T-helper 2 cell (primary cell): ENCODE measurements at places on chromosomes 6 and 20.

GRCh38 chr6:45635284-45635867 is 257.6 kb upstream of the SUPT3H start:
- DNase-seq = no peak

- DNase-seq = no peak
Measured at GRCh38 chr6:23277521-23278179, 708.3 kb downstream of the HDGFL1 start.

DNA sequence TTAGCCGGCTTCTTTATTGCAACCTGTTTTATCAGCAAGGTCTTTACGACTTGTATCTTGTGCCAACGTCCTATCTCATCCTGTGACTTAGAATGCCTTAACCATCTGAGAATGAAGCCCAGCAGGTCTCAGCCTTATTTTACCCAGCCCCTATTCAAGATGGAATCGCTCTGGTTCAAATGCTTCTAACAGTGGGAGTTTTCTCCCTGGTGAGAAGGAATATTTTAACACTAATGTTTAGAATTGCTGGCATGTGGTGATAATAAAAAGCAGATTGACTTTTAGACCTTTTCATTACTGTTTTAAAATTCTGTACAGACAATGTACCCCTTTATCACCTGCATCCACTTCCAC is 9.9 kb upstream of the KCNK15 start:
- no peak for DNase-seq

DNA sequence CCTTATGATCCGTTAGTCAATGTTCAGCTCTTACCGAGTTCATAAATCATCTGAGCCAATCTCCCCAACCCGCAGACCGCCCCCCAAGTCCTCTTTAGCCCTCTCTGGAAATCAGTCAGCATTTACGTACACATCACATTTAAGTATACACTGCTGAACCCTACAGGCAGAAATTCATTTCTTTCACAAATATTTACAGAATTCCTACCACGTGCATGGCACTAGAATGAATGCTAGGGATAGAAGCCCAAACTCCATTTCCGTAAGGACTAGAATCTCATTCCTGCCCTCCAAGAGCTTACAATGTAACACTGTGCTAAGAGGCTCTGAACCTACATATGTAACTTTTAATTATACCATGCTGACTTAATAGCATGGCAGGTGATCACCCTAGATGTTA is 1.8 kb downstream of the OSER1 start:
- DNase-seq = no peak

DNA sequence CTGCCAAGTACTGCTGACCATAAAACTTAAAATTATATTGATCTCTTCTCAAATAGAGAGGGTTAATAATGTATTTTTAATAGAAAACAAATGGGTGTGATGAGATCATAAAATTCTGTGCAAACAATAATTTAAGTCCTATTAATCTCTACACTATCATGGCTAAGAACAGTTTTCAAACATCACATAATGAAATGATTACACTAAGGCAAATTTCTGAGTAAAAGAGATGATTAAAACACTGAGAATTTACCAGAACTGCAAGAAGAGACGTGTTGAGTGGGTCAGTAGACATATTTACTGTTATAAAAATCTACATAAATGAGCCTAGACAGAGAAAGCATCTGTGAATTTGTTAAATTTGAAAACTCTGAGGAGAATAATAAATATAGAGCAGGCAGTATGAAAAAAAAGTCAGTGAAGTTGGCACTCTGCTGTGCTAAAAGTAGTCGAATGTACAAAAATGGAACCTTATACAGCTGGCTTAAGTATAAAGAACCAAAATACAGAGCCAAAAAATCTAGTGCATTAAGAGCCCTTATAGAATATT is 302.6 kb upstream of the MANEA start:
- no peak for DNase-seq

GRCh38 chr20:18748987-18749386 is 64.6 kb upstream of the SCP2D1 start:
- no peak for DNase-seq

- peak; percentile 80 for DNase-seq
Measured at GRCh38 chr6:125910527-125910926, 46.0 kb upstream of the HINT3 start.

GRCh38 chr6:40315060-40315459 is 272.1 kb downstream of the LRFN2 start:
- no peak for DNase-seq

DNA sequence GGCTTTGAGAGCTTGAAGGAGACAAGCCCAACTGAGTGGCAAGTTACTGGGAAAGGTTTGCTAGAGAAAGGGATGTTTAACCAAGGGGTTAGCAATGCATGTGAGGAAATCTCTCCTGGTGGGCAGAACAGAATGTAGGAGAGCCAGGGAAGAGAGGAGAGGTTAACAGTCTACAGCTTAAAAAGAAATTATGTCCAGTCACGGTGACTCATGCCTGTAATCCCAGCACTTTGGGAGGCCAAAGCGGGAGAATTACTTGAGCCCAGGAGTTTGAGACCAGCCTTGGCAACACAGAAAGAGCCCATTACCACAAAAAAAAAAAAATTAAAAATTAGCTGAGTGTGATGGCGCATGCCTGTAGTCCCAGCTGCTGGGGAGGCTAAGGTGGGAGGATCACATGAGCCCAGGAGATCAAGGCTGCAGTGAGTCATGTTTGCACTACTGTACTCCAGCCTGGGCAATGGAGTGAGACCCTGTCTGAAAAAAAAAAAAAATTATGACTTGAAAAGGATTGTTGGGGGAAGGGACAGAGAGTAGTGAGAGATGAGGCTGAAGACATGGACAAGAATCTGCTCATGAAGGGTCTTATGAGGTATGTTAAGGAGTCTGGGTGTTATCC is 264.9 kb downstream of the TBC1D7 start:
- no peak for DNase-seq

- peak; percentile 80 for DNase-seq
Measured at GRCh38 chr6:63573076-63573898, 1.0 kb downstream of the LOC128125822 start.

GRCh38 chr6:140130074-140130473 is 755.6 kb upstream of the CITED2 start:
- no peak for DNase-seq

DNA sequence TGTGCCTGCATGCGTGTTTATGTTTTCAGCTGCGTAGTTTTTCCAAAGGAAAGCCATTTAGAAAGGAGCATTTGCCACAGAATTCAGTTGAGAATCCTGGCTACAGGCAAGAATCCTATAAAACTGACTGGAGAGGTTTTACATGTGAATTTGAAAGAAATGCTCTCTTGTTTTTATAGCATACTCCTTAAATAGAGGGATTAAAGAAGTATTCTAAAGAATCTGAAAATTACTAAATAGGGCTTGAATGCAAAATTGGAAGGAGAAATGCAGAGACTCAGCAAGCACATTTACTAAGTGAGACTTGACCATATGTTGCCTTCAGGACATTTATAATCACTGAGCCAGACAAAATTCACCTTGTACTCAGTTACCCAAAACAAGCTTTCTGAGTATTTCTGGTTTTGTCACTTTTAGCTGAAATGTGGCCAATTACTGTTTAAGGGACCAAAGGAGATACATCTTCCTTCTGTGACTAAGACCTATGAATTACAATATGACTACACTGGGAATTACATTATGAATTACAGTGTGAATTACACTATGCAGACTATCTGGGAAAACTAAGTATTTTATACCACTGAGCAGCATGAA is 107.4 kb upstream of the ASCC3 start:
- no peak for DNase-seq

DNA sequence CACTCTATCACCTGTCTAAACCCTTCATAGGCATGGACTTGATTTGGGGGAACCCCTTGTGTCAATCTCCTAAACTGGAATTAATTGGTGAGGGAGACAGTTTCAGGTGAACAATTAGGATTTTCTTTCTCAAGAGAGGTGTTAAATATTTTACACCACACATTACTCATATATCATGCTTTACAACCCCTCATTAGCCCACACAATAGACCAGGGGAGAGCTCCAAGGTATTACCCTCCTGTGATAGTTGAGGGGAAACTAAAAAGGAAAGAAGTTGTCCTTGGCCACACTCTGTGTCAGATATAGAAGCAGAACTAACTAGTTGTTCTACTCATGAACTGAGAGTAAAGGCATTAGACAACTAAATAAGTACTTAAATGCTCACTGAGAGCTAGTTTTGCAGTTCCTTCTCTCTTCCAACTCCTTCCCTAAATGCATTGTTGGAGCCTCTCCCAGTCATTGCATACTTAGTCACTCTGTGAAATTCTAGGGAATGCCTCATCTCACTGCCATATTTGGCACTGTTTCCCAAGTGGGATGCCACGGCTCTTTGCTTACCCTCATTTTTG is 183.7 kb upstream of the CEP162 start:
- no peak for DNase-seq

DNA sequence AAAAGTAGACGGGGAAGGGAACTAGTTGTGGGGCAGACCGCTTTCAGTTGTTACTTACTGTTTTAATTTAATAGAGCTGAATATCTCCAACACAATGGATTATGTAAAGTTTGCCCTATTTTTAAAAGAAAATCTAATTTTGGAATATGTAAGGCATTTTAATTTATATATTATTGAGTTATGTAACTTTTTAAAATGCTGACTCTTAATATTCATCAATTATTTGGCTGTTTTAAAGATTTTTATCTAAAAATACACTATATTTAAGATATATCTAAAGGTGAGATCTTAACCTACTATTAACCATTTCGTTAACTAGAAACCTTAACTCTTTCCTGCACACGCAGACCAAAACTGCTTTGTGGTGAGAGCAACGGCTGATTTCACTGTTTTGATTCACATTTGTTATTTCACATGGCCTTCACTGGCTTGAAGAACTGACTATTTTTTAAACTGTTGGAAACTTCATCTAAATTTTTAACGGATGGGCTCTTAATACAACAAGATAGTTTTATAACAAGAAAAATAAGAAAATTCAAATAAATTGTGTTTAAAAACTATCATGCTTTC is 87.9 kb downstream of the HUS1B start:
- DNase-seq = no peak

GRCh38 chr6:159981403-159982245 is 12.7 kb downstream of the IGF2R start:
- DNase-seq = no peak

- DNase-seq = no peak
Measured at GRCh38 chr6:63774961-63775360, 139.4 kb downstream of the PHF3 start.

- DNase-seq = no peak
Measured at GRCh38 chr20:56956534-56956933, 309.9 kb downstream of the BMP7 start.

GRCh38 chr6:37517411-37517812 is 17.7 kb upstream of the CCDC167 start:
- DNase-seq = peak; percentile 63

DNA sequence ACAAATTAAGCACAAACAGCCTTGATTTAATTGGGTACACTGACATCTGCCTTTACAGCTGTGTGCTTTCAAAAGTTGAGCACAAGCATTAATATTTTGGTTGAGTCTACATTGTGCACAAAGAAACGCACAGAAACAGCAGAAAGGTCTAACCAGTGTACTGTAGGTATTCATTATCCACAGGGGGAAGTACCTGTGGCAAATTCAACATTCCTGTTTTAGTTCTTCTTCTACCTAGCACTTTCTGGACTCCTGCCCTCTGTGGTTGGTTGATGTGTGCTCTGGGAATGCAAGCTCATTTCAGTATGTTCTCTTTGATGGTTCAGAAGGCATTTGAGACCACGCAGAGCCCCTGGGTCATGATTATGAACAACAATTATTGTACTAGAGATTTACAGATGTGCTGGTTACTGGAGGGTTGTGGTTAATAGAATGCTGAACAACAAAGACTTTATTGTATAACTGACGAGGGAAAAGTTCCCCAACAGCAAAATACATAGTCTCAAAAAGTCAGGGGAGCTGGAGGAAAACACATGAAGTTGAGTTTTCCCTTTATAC is 26.6 kb upstream of the DAAM2 start:
- no peak for DNase-seq

- DNase-seq = no peak
Measured at GRCh38 chr20:35560541-35560940, 18.7 kb downstream of the ERGIC3 start.

- DNase-seq = no peak
Measured at GRCh38 chr6:114090626-114091025, 119.7 kb upstream of the HDAC2 start.

GRCh38 chr20:43749734-43750294 is 23.0 kb upstream of the GTSF1L start:
- peak; percentile 86 for DNase-seq

DNA sequence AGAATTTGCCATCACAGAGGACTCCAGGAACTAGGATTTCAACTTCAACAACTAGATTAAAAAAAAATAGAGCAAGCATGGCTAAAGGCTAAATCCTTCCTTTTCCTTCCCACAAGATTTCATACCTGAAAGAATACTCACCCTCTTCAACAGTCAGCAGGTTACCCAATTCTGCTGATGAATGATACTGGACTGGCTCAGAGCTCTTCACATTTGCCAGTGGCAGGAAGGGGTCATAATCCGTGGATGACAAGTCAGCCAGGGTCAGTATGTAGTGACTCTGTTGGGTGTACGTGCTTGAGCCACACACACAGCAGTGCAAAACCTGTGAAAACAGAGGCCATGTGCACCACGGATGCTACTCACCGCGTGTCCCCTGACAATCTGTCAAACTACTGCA is 152.9 kb downstream of the INSM1 start:
- no peak for DNase-seq

DNA sequence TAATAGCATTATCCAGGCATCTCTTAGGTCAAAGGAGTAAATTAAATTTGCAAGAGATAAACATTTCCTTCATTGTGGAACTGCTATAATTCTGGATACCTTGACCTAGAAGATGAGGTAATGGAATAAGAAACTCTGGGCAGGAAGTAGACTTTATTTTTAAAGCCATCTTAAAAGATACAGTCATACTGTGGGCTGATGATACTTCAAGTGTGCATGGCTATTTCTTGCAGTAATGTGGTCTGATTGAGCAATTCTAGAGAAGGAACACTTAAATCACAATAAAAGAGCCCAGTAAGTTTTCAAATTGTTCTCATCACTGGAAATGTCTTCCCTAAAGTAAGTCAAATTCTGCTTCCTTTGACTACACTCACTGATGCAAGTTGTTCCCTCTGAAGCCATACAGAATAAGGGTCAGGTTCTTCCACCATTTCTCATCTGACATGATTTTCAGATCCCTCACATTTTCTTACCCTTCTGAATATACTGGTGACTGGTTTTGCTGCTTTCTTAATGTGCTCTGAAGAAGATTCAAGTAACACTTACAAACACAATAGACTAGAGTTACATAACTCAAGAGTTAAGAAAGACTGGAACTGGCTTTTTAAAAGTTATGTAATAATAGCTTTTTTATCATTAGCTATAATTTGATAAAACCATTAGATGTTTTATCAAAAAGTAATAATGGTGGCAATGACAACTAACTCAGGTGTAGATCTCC is 62.6 kb upstream of the TMEM244 start:
- no peak for DNase-seq

- peak; percentile 58 for DNase-seq
Measured at GRCh38 chr20:44135012-44135412, 52.0 kb downstream of the JPH2 start.
